Hepatocyte (in vitro differentiated cells): ENCODE measurements at places on chromosomes 4 and X.

DNA sequence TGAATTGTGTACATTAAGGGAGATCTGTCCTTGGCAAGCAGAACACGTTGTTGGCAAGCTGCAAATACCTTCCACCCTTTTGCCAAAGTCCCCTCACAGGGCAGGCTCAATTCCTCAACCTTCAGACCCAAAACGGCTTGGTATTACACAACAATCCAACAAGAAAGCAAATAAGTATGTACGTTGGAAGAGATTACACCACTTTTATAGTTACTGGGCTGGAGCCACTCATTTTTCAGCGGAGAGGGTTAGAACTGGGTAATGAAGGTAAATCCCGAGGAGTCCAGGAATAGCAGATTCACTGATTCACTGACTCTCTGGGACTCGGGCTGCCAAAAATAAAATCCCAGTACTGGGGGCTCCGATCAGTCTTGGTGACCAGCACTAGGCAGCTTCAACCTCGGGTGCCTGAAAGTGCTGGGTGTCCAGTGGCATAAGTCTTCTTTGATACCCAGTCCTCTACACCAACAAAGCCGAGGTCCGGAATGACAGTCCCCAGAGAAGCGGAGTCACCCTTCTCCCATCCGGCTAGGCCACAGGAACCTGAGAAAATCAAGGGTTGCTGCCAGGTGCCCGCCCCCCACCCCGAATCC lies 587 bp downstream of the TIMM8A start:
- no peaks in the 10 kb centered on the region for H3K36me3 ChIP-seq
- H3K27me3 ChIP-seq, result no peaks in the 10 kb centered on the region
- H3K4me1 ChIP-seq, result no peaks in the 10 kb centered on the region
- H3K27ac ChIP-seq, result peak overlapping the region; percentile 97
- H3K4me3 ChIP-seq, result peak overlapping the region; percentile 54

GRCh38 chr4:80173401-80173800 lies 23.9 kb upstream of the PRDM8 start:
- DNase-seq, result no peak
- H3K27ac ChIP-seq, result no peak overlapping the region
- no peak overlapping the region for H3K4me3 ChIP-seq
- H3K4me1 ChIP-seq, result no peaks in the 10 kb centered on the region
- peaks cover 2% of the 10 kb centered on the region for H3K27me3 ChIP-seq

DNA sequence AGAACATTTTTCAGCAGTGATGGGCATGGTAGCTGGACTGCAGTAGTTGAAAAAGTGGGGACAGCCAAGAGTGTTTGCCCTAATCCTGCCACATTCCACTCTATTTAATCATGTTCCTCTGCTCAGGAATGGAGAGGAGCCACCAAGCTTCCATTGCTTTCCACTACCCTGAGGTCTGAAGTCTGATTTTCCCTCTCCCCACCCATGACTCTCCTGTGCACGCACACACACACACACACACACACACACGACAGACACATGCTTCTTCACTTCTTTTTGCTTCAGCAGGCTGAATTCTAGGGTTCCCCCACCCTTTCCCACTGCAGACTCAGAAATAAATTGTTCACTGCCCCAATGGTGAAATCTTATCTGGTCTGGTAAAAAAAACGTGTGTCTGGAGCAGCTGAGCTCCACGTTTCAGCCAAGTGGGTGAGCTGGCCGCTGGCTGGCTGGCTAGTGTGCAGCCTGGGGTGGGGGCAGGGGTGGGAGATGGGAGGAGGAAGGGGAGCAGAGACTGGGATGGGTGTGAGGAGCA lies 142.7 kb upstream of the NALF2 start:
- no peaks in the 10 kb centered on the region for H3K27me3 ChIP-seq
- no peaks in the 10 kb centered on the region for H3K36me3 ChIP-seq
- no peak overlapping the region for H3K4me3 ChIP-seq

DNA sequence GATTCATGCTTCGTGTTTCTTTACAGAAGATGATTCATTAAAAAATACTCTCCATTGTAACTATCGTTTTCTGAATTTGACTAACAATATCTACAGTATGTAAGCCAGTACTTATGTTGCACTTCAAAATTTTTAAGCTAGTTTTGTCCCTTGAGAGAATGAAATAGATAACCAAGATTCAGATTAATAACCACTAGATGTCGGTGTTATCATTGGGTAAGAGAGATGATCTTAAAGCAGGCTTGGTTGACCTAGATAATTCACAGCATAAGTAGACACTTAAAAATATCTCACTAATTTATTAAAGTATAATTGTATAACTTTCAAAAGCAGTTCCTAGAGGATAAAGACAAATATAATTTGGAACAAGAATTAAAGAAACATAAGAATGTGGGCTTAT lies 430.9 kb downstream of the C4orf33 start:
- no peaks in the 10 kb centered on the region for H3K27me3 ChIP-seq
- no peak overlapping the region for H3K27ac ChIP-seq
- DNase-seq, result no peak
- no peak overlapping the region for H3K4me3 ChIP-seq
- no peaks in the 10 kb centered on the region for H3K36me3 ChIP-seq

DNA sequence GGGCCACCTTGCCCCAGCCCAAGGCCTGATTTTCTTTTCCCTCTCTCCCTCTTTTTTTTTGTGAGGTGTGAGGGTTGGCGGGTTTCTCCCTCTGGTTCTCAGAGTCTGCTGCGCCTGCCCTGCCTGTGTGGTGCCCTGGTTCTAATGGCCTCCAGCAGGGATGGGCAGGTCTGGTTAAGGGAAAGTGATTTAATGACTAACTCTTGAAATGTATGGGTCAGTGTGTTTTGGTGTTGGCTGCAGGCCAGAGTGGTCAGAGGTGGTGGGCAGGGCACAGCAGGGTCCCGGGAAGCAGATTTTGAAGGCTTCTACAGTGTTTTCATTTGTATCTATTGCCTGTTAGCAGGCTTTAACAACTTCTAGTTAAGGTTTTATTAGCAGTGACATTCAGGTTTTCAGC lies 39.0 kb downstream of the JADE1 start:
- no peak for DNase-seq
- no peaks in the 10 kb centered on the region for H3K4me1 ChIP-seq
- H3K27me3 ChIP-seq, result no peaks in the 10 kb centered on the region

DNA sequence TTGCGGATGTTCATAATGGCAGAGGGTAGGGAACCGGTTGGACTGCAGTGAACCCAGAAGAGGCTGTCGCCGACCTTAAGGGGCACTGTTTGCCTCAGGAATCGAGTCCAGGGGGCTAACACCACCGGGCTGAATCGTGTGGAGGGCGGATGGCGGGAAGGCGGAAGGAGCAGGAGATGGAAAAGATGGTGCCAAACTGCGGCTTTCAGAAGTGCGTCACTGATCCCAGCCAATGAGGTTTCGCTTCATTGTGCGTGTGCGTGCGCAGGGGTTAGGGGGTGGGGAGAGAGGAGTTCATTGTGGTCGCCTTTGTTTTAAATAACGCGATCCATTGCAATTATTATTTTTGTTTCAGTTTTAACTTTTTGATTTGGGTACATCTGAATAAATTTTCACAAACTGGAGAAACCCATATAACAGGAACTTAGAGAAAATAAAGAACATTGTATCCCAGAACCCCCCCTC lies at the start of gene NAA11:
NAA11 (minus strand) TSS at position 198 of the 465 bp plus-strand sequence; CDS start at position 14, 184 bp downstream.
- H3K4me3 ChIP-seq, result no peak within 1 kb of the TSS
- no peaks in the 10 kb centered on the region for H3K36me3 ChIP-seq
- H3K4me1 ChIP-seq, result no peaks in the 10 kb centered on the region
- no peak for DNase-seq
- no peak within 1 kb of the TSS for H3K27ac ChIP-seq
- H3K27me3 ChIP-seq, result no peaks in the 10 kb centered on the region
